ENCODE measurements at places on chromosomes 5 and 9.

DNA sequence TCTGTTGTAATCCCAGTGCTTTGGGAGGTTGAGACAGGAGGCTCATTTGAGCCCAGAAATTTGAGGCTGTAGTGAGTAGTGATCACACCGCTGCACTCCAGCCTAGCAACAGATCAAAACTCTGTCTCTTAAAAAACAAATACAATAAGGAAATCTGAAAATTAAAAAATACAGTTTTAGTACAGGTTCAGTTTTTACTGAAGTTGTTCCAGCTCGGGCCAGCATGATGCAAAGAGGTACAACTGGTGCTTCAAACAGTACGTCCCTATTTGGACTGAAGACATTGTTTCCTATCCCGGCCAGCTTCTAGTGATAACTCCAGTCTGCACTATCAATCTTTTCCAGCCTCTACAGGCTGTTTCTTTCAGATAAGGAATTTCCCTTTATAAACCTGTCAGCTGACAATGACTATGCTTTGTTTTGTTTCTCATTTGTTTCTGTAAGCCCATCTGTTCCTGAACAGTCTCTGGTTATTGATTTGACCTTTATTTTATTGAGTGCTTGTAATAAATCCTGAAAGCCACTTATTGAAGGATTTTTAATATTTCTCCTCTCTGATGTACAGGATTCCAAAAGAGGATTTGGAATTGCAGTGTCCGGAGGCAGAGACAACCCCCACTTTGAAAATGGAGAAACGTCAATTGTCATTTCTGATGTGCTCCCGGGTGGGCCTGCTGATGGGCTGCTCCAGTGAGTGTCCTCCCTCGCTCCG lies 41.9 kb downstream of the TJP2 start:
- DNase-seq = no peak

DNA sequence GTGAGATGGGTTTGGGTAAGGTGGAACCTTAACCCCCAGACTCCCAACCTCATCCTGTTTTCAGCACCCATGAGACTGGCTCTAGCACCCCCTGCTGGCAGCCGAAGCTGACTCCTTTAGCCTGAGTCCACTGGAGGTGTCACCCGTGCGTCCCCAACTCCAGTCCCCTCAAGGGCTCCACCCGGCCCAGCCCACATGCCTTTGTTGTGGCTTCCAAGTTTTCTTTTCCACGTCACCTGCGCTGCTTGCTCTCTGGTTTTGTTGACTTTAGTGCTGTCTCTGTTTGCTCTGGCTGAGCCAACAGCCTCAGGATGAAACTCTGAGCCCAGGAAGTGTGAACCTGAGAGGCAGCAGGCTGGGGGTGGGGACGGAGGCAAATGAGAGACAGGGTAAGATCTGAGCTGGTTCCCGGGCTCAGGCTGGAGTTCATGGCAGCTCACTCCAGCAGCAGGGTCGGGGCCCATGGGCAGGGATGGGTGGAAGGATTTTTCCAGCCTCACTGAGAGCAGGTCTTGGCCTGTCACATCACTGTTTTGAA lies 13.2 kb upstream of the AQP7 start:
- DNase-seq = peak; percentile 26

GRCh38 chr9:107963246-107963645 lies 473.7 kb upstream of the KLF4 start:
- DNase-seq = no peak

DNA sequence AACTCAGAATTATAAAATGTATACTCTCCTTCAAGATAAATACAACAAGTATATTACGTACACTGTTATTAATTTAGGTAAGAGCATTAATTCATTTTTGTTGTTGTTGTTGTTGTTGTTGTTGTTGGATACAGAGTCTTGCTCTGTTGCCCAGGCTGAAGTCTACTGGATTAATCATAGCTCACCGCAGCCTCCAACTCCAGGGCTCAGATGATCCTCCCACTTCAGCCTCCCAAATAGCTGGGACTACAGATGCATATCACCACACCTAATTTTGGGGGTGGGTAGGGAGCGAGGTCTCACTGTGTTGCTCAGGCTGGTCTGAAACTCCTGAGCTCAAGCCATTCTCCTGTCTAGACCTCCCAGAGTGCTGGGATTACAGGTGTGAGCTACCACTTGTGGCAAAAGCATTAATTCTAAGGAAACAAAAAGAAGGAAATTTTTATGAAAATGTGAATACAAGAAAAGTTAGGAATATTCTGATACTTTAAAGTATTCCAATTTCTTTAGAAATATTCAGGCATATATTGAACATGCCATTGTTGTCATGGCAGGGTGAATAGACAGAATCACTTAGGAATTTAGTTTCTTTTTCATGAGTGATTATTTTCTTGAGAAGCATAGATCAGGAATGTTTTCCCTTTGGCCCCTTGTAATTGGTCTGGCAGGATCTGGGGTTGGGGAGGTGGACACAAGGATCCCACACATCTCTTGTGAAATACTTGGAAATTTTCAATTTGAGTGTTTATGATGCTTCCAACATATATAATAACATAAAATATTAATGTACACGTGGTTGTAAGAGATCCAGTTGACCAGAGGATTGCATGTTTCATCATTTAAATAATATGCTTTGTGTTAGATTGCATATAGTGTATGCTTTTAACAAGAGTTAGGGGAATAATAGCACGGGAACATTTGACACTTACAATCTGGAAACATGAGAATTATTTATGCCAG lies 263.6 kb downstream of the FANCC start:
- no peak for DNase-seq

DNA sequence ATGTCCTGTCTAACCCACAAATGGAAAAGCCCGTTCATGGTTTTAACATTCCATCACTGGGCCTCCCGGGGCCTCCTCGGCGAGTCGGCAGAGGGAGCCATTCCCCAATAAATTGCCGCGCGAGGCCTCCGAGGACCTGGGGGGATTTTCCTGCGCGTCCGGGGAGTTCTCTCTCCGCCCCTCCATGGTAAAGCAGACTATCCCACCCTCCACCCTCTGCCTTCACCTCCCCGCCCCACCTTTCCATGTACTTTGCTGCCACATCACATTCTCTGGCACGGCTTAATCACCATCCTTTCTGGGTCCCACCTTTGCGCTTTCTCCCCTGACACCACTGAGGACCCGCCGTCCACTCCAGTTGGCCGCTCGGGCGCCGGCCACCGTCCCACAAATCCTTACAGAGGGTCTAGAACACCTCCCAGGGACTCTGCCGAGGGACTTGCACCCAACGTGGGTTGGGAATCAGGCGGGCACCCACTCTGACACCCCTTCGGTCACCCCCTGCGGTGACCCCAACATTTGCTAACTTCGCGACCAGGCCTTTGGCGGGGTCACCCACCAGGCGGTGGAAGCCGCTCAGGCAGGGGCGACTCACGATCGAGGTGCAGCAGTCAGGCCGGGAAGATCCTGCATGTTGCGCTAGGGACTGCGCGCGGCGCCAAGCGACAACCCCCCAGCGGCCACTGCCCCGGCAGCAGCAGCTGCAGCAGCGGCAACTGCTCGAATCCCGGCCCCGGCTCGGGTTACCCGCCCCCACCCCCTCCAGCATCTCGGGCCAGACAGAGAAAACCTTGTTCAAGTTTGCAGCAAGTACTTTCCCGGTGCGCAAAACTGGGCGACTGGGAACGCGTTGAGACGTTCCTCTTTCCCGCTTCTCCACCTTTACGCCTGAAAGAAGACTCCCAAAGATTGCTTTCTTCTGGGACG lies at the start of gene MEGF10:
Gene MEGF10 (plus strand): TSS at position 778 of the 927 bp plus-strand sequence. CDS start 40,513 bp downstream, outside the sequence.
- peak; percentile 84 for DNase-seq

DNA sequence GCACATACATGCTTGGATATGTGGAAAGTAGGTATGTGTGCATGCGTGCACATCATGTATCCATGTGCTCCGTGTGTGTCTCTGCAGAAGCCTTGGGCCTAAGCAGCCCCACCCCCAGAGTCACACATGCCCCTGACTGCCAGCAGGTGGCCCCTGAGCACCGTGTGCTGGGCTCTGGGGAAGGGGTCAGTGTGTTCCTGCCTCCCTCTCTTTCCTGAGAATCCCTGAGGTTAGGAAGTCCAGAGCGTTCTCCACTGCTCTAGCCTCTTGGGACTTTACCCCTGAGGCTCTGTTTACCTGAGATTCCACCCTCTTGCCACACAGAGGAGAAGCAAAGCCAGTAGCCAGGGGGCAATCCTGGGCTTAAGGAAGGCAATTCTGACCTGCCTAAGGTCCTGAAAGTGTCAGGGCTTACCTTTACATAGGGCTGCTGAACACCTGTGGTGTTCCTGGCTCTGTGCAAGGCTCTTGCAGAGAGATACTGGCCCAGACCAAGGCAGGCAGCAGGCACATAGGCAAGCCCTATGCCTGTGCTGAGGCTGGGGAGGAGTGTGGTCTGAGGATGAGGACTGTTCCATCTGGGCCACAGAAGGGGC lies 207.3 kb downstream of the TMEM38B start:
- DNase-seq = peak; percentile 64

GRCh38 chr9:114902786-114903524 lies 27.4 kb downstream of the TNFSF8 start:
- no peak for DNase-seq

- no peak for DNase-seq
Measured at GRCh38 chr9:68834931-68835520, 130.0 kb downstream of the PIP5K1B start.

DNA sequence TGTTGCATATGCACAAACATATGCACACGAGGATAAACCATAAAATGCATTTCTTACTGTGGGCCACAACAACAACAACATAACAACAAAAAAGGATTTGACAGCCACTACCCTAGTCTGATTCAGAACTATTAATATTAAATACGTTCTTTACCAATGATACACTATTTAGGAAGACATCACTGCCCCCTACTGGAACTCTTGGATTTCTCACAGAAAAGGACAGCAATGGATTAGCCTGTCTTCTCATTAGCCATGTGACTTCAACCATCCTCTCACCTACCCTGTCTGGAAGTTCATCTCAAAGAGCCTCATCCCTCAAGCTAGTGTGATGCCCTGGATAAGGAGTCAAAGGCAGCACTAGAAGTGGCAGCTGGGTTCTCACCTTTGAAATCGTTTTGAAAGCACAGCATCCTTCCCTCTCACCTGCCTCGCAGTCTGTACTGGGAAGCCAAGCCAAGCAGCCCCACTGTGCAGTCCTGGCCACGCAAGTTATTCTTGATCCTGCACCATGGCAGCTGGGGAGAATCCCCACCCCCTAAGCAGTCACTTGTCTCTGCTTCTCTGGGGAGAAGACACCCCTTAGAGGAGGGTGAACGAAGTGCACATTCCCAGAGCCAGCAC lies 64.6 kb downstream of the SH3TC2 start:
- DNase-seq = no peak

GRCh38 chr9:37811906-37812476 lies 11.4 kb downstream of the DCAF10 start:
- no peak for DNase-seq

DNA sequence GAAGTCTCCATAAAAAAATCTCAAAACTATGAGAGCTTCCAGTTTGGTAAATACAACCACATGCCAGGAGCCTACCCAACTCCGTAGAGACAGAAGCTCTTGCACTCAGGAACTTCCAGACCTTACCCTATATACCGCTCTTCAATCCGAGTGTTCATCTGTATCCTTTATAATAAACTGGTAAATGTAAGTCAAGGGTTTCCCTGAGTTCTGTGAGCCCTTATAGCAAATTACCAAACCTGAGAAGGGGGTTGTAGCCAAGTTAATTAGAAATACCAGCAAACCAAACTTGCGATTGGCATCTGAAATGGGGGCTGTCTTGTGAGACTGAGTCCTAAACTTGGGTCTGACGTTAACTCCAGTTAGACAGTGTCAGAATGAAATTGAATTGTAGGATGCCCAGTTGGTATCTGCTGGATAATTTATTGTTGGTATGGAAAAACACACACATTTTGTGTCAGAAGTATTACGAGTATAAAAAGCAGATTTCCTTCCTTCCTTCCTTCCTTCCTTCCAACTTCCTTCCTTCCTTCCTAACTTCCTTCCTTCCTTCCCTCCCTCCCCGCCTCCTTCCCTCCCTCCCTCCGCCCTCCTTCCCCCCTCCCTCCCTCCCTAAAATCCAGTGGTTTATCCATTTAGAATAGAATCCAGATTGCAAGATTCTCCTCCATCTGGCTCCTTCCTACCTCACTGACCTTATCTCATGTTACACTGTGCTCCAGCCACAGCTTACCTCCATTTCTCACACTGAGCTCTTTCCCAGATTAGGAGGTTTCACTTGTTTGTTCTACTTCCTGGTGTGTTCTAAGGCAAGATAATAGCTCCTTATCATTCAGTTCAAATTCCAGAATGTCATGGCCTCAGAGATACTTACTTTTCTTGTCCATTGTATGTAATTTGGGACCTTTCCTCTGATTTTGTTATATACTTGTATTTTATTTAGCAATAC lies 196.7 kb downstream of the WDR70 start:
- no peak for DNase-seq

GRCh38 chr5:135705141-135705631 lies 126.4 kb upstream of the CXCL14 start:
- DNase-seq = no peak

DNA sequence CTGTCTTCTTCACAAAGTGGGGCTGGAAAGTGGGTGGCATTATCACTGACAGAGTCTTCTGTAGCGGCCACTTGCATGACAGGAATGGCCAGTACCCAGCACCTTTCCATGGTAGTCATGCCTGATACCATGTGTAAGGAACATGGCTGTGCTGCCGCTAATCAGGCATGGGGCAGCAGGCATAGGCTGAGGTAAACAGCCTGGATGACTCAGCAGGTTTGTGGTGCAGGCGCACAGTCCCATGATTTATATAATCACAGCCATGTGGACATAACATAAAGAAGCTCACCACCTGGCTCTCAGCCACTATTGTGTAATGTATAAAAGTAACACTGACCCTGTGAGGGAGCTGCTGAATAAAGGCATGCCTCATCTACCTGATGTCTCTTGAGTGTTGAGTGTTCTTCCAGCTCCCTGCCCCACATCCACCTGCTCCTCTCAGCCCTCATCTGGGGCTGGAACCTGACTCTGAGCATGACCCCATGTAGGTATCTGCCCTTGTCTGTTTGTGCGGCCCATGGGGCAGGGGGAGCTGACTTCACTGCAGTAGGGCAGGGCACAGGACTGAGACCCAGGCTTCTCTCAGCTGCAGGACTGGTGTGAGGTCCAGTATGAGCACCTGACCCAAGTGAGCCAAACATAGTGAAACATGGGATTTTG lies 13.2 kb upstream of the ICE1 start:
- DNase-seq = no peak

GRCh38 chr5:61082516-61083280 lies 79.6 kb downstream of the SMIM15 start:
- no peak for DNase-seq

DNA sequence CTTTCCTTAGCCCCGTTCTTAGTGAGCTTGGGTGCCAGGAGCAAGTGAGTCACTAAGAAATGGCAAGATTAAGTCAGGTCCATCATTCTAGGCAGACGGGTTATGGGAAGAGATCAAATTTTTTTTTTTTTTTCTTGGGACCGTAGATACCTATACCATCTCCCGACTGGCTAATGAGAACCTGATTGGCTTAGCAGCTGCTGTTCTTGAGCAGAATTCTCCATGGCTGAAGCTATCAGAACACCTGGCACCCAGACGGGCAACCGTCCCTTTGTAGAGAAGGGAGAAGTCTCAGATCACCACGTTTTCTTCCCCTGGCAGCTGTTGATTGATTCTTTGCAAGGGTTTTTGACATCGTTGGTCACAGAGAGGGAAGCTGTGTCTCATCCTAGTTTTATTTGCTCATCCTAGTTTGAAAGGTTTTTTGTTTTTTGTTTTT lies 78.6 kb downstream of the AOPEP start:
- DNase-seq = no peak

All from hindlimb muscle (tissue), 1 donor.